ENCODE measurements at places on chromosomes 13 and 19.
A peak's percentile ranks its signal among the peaks of the same experiment; 100 is the strongest.

- no peak for DNase-seq
These were observed 315.9 kb downstream of the SLC7A1 start for GRCh38 chr13:29279356-29280254.

DNA sequence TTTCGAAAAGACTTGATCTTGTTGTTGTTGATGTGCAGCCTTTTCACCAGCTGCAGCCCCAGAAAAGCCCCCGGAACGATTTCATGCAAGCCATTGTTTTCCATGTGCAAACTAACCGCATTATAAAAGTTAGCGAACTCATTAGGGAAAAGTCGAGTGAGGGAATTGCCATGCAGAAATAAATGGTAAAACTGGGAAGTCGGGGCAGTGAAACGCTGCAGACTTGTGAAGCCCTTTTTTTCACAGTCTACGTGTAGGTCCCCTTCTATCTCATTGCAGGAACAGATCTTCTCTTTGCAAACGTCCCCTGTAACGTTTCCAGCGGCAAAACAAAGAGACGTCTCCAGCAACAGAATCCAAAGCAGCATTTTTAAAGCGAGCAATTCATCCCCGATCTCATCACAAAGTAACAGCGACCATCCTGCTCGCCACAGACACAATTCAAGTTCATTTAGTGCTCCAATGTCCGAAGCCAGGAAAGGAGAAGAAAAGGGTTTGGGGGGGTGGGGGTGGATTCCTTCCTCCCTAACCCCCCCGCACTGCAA lies 1.1 kb downstream of the SLITRK1 start:
- no peak for DNase-seq

GRCh38 chr13:113853518-113854237 lies 10.2 kb downstream of the GAS6 start:
- peak; percentile 17 for DNase-seq

DNA sequence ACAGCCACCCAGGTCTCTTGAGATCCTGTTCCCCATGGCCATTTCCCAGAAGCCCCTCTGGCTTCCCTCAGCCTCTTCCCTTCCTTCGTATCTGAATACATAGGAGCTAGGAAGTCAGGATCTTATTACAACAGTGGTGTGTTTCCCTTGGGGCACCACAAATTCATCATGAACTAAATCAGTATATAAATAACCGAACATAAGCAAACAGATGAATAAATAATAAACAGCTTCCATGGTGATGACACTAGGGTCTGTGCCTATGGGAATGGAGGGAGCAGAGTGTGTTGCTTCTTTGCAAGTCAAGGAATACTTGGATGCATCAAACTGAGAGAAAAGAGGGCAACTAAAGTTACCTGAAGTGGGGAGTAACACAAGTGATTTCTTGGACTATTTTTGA lies 527.6 kb downstream of the LMO7 start:
- no peak for DNase-seq

- DNase-seq = no peak
These were observed 21.8 kb upstream of the SLC7A10 start for GRCh38 chr19:33247441-33247819.
